ENCODE measurements at places on chromosomes 3 and 15.

DNA sequence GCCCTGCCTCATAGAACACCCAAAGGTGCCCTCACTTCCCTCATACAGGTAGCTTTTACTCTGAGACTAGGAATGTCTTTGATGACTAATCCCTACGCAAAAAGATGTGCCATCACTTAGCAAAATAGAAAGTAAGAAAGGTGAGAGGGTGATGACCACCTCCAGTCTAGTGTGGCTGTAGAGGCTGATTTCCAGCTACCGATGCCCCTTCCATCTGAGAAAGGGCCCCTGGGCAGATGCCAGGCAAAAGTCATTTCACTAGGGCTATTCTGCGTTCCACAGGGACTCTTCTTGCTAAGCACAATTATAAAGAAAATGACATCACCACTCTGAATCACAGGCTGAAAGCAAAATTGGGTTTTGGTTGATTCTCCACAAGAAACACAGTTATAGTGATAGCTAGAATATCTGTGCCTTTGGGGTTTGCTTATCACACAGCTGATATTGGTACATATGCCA lies 77.4 kb downstream of the RBPMS2 start:
- DNase-seq = no peak

GRCh38 chr3:71294919-71295318 lies 288.6 kb downstream of the FOXP1 start:
- no peak for DNase-seq

DNA sequence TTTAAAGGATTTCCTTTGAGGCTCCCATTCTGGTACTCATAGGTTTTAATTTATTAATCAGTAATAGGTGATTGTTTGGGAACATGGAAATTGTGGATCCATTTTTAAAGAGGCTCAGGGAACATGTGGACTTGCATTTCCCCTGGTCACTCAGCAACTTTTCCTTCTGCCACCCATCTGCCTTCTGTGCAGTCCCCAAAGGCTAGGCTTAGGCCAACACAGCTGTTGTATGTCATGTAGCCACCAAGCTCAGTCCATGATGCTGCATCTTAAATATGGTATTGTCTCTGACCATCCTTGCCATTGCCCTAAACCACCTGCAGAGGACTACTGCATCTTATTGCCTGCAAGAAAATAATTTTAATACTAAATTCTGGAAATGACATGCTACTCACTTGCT lies 416.7 kb upstream of the SEMA6D start:
- no peak for DNase-seq

- no peak for DNase-seq
These were observed 2.1 kb upstream of the ATP13A4 start for GRCh38 chr3:193556841-193557240.

GRCh38 chr3:130961458-130961857 lies 65.2 kb downstream of the ASTE1 start:
- no peak for DNase-seq

Measured in NCI-H1694 treated with DMSO at 0.1 percent for 48 hours (cell line).